Right renal pelvis (tissue), 4 donors: ENCODE measurements at places on chromosomes 3 and 15. TPM values are rescaled to one million over a fixed set of nuclear protein-coding genes. Genes with fewer than 3 reads are reported as not detected.

NOX5 gene
- polyA plus RNA-seq: 0.89 TPM

TUSC7 gene
- not detected for polyA plus RNA-seq

DNA sequence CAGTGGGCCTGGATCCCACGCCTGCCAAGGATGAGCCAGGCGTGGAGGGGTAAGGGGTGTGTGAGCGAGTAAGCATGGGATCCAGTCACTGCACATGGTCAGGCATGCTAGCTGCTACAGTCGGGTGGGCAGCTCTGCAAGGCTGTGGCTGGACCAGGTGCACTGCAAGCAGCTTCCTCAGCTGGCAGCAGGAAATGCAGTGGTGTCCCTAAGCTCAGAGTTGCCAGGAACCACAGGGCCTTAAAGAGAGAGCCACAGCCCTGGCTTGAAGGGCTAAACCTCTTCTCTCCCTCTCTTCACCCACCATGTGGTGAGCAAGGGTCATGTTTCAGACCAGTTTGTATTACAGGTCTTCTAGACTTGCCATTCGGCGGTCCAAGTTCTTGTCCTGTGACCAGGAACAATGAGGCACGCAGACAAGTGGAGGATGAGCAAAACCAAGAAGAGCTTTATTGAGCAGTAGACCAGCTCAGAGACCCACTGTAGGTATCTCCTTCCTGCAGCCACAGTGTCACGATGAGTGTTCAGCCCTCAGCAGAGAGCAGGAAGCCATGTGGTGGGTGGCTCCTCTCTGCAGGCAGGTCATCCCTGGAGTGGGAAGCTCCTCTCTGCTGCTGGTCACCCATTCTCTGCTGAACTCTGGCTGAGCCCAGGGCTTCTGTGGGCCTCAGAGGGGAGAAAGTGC lies 511.9 kb downstream of the PYDC2 start:
- no peak for DNase-seq

DNA sequence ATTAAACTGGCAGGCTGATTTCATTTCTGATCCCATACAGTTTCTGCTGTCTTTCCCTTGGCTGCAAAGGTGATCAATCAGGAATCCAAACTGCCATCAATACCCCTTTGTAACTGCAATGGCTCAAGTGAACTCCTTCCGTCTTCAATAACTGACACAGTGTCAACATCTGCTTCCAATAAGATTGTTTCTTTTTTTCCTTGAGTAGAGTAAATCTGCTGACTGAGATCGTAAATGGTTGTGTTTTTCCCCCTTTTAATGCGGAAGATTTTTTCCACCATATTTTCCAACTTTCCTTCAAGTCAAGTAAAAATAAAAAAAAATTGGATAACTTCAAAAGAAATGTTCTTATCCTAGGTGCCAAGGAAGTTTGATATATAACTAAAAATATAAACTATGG lies 48.7 kb downstream of the VGLL3 start:
- DNase-seq: no peak

DNA sequence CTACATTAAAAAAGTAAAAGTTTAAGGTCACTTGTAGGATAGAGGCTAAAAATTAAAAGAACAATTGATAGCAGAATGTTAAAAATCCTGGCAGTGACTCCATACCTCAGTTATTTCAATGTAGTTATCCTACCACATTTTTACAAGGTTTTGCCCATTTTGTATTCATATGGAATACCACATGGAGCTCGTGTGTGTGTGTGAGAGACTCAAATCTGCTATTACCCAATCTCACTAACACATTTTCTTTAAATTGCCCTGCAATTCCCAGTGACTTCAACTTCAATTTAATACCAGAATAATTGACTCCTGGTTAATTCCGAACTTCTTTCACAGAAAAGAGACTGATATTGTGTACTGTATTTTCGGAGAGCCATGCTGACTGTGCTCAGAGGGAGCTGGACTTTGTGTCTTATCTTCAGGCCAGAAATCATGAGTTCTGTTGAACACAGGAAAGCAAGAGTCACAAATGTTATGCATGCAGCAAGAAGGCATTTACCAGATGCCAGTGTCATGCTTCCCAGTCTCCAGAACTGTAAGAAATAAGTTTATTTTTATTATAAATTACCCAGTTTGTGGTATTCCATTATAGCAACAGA lies 529.0 kb upstream of the NECTIN3 start:
- DNase-seq: no peak

ALG3 gene
- 34.8 TPM for polyA plus RNA-seq

DNA sequence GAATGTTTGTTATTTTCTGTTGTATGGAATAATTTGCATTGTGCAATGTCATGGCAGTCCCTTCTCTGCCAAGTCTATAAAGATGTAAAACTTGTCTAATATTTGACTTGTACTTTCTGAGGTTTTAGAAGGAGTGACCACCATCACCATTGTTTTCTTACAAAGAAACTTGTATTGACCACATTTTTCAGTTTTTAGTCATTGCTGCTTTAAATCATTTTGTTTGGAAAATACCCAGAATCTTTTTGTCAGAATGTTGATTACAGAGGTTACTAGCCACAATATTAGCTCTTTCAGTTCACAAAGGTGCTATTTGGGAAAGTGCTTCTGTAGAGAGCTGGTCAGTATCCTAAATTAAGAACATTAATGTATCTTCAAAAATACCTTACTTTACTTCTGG lies 532.4 kb upstream of the GBE1 start:
- no peak for DNase-seq

DNA sequence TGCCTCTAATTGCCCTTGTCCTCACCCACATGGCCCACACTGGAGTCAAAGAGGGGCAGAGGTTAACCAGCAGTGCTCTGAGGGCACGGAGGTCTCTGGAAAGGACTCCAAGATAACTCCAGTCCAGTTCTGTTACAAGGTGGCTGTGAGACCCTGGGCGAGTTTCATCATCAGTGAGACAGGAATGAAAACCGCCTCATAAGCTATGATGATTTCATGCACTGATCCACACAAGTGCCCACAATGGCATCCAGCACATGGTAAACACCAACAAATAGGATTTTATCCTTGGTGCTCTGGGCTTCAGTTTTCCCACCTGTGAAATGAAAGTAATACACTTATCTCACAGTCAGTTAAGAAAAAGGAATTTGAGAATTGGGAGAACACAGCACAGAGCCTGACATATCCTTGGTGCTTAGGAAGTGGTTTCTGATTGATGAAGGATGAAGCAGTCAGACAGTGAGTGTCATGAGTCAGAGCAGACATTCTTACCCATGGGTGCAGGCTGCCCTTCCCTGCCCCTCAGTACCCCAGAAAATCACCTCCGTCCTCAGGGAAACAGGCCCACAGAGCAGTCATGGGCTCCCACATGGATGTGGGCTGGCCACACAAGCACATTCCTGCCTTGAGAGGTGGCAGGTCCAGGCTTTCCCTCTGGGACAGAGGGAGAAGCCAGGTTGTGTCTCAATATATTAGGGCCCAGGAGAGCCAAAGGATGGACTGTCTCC lies 48.4 kb downstream of the DAPK2 start:
- DNase-seq: no peak

DNA sequence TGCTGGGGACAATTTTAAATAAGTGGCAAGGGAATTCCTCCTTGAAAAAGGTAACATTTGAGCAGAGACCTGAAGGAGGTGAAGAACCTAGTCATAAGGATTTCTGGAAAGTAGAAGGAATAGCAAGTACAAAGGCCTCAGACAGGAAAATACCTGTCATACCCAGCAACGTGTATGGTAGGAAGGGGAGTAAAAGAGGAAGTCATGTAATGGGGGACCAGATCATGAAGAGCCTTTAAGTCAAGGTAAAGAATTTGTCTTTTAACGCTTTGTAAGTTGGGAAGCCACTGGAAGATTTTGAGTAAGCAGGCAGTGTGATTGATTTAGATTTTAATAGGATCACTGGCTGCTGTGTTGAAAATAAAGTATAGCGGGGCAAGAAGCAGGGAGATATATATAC lies 43.4 kb upstream of the FAH start:
- DNase-seq: no peak

GRCh38 chr3:66454464-66454859 lies 46.4 kb downstream of the LRIG1 start:
- no peak for DNase-seq

DNA sequence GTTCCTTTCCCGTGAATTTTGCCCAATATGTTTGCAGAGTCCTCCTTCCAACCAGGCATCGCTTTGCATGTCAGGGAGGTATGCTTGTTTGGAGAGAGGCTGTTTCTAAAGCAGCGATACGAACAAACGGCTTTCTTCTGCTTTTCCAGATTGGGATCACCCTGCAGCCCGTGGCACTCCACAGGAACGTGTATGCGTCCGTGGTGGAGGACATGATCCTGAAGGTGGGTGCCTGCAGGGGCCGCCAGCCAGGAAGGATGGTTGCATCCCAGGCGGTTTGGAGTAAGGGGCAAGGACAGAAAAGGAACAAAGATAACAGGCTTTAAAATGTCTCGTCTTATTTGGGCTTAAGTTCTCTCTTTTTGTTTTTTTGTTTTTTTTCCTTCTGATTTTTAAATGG lies 17.5 kb downstream of the MAP6D1 start:
- DNase-seq: no peak
